AG09319 (cell line): ENCODE measurements at places on chromosomes 16 and 17.

- no peak for DNase-seq
These were observed 58.1 kb downstream of the ZDHHC7 start for GRCh38 chr16:84953190-84953746.

DNA sequence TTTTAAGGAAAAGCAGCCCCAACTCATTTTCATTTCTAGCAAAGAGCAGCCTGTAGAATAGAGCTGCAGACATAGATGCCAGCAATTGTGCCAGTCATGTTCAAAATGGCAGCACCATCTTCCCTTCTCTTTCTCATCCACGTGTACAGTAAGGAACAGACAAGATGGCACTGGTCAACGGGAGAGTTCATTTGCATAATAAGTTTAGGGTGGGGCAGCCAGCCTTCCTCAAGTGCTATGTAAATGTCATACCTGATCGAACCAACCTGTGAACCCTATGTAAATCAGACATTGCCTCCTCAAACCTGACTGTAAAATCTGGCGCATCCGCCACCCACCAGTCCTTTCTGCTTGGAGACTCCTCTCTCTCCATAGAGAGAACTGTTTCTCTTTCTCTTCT lies 150.0 kb upstream of the CDH13 start:
- no peak for DNase-seq

- DNase-seq, result no peak
These were observed 82.6 kb downstream of the CDK5R1 start for GRCh38 chr17:32569171-32570080.

DNA sequence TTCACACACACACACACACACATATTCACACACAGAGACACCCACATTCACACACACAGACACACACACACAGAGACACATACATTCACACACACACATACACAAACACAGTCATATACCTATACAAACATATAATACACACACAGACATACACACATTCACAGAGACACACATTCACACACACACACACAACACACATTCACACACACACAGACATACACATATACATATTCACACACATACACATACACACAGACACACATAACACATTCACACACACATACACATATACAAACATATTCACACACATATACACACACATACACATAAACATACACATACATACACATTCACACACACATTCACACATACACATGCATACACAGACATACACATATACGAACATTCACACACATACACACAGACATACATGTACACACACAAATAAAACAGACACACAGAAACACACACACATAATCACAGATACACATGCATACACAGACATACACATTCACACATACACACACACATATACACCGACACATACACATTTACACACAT lies 7.9 kb downstream of the PRCD start:
- no peak for DNase-seq

GRCh38 chr17:72942579-72942978 lies 149.9 kb downstream of the SLC39A11 start:
- DNase-seq, result no peak

DNA sequence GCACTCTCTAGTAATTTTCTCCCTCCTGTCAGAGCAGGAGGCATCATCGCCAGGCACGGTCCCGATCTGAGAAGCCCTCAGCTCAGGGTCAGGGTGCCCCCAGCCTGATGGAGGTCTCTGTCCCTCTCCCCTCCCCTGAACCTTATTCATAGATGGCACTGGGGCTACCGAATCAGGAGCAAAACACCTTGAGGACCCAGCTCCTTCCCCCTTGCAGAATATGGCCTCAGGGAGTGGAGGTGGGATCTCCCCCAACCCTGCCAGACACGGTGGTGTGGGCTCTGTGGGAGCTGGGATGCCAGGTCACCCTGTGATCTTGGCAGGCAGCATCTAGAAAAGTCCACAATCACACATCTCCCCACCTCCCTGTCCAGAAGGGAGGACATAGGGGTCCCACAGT lies 2.5 kb downstream of the CPNE2 start:
- no peak for DNase-seq

- peak; percentile 57 for DNase-seq
These were observed 135.4 kb downstream of the CLEC16A start for GRCh38 chr16:11079652-11080187.

DNA sequence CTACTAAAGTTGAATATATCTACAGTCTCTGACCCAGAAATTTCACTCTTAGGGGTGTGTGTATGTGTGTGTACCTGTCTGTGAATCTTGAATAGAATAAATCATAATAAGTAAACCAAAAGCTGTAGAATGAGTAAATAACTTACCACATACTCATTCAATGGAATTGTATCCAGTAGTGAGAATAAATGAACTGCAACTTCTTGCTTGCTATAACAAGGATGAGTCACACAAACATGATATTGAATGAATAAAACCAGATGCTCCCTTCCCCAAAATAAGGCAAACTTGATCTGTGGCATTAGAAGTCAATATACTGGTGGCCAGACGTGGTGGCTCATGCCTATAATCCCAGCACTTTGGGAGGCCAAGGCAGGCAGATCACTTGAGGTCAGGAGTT lies 259.8 kb upstream of the MON1B start:
- DNase-seq, result no peak

DNA sequence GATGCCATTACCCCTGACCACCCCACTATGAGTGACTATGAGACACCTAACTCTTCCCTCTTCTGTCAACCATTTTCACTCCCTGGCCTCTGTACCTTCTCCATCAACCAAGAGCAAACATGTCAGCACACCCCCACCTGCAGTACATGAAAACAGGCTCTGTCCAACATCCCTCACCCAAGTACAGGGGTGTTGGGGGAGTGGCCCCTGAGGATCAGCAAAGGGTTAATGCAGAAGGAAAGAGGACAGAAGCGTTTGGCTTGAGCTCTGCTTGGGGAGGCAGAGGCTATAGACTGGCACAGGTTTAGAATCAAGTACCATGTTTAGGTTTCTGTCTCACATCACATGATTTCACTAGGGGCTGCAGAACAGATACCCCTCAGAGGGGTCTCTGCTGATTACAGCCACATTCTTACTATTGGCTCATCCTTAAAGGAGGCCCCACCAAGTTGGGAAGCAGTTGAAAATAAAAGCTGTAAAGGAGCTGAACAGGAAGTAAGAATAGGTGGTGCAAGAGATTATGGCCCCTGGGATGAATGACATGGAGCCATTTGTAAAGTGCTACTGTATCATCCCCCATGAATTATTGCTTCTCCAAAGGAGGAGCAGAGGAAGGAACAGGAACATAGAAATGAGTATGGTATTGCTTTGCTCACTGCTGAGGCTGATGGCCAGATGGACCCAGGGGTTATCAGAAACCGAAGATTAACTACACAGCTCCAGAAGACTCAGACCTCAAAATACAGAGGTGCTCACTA lies 2.4 kb upstream of the PSMC3IP start:
- no peak for DNase-seq

DNA sequence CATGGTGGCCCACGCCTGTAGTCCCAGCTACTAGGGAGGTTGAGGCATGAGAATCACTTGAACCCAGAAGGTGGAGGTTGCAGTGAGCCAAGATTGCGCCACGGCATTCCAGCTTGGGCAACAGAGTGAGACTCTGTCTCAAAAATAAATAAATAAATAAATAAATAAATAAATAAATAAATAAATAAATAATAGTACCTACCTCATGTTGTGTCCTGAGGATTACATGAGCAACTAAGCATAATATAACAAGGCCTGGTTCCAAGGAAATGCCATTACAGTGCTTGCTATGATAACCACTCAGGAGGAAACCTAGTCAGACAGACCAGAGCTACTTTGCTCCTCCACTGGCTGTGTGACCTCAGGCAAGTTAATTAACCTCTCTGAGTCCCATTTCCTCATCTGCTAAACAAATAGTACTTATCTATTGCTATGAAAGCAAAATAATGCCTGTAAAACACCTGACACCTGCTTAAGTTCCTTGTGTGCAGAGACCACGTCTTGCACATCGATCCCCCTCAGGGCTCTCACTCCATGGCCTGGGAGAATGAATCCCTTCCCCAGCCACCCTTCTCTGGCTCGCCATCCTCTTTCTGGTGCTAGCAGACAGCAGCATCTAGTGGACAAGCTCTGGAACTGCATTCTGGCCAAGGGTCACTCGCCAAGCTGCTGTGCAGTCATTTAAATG lies 7.5 kb downstream of the EPOP start:
- peak; percentile 32 for DNase-seq

- no peak for DNase-seq
These were observed 135.1 kb downstream of the MRM1 start for GRCh38 chr17:36736201-36737156.

DNA sequence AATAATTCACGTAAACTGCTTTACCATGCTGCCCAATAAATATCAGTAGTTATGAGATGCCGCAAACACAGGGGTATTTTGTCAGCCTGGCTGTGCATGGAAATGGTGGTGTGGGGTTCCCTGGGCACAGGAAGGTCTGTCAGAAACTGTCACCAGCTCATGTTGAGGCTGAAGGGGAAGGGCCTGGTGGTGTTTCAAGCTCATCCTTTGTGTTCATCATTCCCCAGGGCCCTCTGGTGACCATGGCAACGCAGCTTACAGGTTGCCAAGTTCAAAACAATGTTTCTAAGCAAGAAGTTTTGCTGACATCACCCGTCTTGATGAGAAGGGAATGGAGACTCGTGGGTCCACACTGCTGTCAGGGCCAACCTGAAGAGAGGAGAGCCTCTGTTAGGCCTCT lies 348.9 kb upstream of the C16orf82 start:
- no peak for DNase-seq

GRCh38 chr17:72955391-72956140 lies 136.9 kb downstream of the SLC39A11 start:
- no peak for DNase-seq

DNA sequence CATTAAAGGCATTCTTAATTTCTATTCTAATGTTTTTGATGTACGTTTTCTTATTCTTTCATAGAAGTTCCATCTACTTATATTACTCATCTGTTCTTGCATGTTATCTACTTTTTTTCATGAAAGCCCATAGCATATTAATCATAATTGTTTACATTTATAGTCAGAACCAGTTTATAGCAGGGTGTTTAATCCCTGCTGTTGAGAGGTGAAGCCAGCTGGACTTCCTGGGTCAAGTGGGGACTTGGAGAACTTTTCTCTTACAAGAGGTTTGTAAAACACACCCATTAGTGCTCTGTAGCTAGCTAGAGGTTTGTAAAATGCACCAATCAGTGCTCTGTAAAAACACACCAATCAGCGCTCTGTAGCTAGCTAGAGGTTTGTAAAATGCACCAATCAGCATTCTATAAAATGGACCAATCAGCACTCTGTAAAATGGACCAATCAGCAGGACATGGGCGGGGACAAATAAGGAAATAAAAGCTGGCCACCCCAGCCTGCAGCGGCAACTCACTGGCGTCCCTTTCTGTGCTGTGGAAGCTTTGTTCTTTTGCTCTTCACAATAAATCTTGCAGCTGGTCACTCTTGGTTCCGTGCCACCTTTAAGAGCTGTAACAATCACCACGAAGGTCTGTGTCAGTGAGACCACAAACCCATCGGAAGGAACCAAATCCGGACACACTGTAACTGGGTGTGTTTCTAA lies 120.6 kb downstream of the TANC2 start:
- no peak for DNase-seq

GRCh38 chr17:65519462-65519861 lies 42.0 kb downstream of the AXIN2 start:
- DNase-seq, result no peak

GRCh38 chr17:77729587-77729986 lies 228.9 kb upstream of the TNRC6C start:
- DNase-seq, result no peak

GRCh38 chr16:48054881-48055601 lies 100.8 kb downstream of the ABCC12 start:
- peak; percentile 18 for DNase-seq

DNA sequence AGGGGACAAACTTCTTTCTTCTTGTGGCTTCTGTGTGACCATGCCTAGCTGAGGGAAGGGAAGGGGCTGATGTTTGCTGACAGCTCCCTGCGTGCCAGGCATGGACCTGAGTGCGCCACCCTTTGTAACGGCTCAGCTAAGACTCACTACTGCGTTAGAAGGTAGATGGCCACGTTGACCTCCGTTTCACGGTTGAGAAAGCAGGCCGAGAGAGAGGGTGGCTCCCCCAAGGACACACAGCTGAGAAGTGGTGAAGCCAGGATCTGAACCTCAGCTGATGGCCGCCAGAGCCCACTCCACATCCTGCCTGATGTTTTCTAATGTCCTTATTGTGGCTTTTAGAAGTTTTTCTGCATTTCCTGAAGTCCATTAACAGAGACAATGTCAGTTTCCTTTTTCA lies 45.1 kb downstream of the RGS9 start:
- no peak for DNase-seq

DNA sequence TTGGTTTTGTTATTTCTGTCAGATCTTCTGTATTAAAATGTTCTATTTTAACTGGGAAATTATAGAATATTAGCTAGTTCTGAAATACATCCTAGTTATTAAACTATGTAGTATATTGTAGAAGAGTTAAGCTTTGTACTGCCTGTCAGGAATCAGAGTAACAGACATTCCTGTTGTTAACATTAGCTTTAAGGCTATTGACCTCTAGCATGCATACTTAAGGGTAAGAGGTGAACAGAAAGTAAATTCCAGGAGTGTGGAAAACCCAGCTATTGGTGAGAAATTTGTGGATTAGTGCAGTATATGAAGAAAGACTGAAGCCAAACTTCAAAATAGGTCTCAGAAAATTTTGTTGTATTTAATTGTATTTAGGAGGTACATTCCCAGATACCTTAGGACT lies 111.3 kb downstream of the CHD9 start:
- DNase-seq, result no peak

DNA sequence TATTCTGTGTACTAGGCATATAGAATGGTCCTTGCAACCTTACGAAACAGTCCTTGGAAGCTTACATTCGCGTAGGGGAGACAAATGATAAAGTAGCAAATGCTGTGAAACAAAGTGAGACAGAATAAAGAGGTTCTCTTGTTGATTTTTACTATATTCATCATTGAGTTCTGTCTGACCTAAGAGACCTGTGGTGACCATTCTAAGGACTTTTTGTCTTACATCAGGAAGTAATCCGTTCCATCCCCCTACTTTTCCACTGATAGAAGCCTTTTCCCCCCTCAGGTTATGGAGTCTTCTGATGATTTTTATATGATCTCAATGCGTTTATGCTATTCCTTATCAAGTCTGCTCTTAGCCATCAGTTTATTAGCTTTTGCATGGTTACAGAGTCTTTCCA lies 66.8 kb upstream of the RASL10B start:
- no peak for DNase-seq

- peak; percentile 16 for DNase-seq
These were observed 48.1 kb upstream of the KSR1 start for GRCh38 chr17:27407916-27408864.
